H1 (cell line): ENCODE measurements at places on chromosomes 2 and 18. TPM values are rescaled to one million over a fixed set of nuclear protein-coding genes. Genes with fewer than 3 reads are reported as not detected.

Gene CKAP2L
- total RNA-seq: 19.3 and 20.7 TPM in 2 replicates

Gene TCF7L1
- 108 and 110 TPM in 2 replicates for total RNA-seq

Gene VWA3B
- not detected in 2 replicates for total RNA-seq

Gene TMEM198
- 10.2 and 11.0 TPM in 2 replicates for total RNA-seq

Gene COL3A1
- 0.07 TPM in 1 of 2 replicates, not detected in the other for total RNA-seq

DNA sequence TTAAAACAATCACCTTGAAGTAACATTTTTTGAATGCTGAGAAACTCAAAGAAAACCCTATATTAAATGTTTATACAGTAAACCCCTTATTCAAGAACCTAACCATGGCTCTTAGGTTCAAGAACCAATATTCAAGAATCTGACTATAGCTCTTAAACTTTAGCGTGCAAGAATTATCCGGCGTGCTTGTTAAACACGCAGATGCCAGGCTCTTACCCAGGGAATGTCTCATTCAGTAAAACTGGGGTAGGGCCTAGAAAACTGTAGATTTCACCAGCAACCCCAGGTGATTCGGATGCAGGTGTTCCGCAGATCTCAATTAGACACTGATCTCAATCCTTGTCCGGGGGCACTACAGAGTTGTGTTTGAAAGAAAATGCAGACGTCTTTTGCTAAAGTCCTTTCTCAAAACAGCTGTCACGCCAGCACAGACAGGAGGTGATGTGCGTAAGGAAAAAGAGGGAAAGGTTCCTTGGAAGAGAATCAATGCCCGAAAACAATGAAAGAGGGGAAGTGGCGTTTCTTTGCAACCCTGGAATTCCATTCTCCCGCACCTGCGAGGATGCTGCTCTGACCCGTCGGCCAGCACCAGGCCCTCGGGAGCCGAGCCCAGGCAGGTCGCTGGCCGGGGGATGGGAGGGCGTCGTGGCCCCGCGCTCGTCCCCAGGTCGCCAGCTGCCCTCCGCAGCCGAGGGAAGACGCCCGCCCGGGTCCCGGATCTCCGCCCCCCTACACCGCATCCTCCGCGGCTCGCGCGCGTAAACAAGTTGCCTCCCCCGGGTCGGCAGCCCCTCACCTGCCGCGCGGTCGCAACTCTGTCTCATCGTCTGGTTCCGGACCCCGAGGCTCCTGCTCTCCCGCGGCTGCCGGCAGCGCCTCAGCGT is 851 bp downstream of the EIF2AK3 start:
- DNase-seq: no peak

DNA sequence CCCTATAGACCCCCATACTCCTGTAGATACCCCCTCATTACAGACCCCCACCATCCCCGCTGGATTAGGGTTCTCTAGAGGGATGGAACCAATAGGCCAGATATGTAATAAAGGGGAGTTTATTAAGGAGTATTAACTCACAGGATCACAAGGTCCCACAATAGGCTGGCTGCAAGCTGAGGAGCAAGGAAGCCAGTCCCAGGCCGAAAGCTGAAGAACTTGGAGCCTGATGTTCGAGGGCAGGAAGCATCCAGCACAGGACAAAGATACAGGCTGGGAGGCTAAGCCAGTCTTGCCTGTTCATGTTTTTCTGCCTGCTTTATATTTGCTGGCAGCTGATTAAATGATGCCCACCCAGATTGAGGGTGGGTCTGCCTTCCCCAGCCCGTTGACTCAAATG is 106.6 kb downstream of the AGAP1 start:
- DNase-seq: no peak

DNA sequence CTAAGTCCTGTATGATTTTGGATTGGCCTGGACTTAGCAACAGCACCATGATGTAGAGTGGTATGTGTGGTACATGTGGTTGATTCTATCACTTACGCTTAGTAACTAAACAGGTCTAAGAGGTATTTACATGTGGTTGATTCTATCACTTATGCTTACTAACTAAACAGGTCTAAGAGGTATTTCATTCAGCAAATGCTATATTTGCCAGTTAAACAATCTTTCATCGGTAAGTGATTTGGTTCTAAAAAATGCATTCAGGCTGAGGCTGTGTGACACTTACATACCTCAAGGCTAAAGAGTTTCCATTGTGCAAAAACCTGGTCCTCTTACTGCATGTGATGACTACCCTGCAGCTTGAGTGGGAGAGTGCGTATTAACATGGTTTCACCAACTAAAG is 13.1 kb downstream of the EIF4E2 start:
- no peak for DNase-seq

DNA sequence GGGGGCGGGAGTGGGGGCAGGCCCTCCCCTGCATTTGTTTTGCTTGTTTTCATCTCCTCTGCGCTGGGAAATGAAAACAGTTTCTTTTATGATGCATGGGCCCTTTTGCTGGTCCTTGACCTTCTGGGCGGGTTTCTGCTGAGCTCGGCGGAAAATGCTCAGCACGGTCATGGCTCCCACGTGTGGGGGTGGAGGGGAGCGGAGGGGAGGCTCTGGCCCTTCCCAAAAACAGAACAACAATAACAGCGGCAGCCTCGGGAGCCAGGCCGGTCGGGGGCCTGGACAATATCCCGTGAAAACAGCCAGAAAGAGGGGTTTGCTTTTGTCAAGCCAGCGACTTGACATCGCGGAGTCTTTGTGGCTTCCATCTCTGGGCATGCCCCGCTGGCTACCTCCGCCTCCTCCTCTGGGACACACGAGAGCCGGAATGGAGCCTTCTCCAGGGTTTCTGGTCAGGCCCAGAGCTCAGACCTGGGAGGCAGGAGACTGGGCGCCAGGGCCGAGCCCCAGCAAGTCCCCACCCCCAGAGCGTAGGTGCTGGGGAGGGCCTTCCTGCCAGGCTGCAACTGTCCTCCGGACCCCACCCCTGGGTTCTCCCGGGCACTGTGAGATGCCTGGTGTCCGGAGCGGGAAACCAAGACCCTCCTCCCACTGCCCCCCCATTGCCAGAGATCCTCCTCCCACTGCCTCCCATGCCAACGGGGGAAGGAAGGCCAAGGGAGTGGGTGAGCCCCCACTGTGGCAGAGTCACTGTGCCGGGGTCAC is 35.9 kb upstream of the SNED1 start:
- DNase-seq: peak; percentile 52

GRCh38 chr2:206158563-206159345 is 490 bp downstream of the NDUFS1 start:
- no peak for DNase-seq
